Caco-2 (cell line): ENCODE measurements at places on chromosomes 12 and 14.

GRCh38 chr14:92534932-92535643 is 21.5 kb downstream of the RIN3 start:
- no peak for DNase-seq

- peak; percentile 6 for DNase-seq
These were observed 89.3 kb upstream of the RFX4 start for GRCh38 chr12:106493531-106493930.

GRCh38 chr14:71430321-71430677 is 501.9 kb upstream of the RGS6 start:
- no peak for DNase-seq

DNA sequence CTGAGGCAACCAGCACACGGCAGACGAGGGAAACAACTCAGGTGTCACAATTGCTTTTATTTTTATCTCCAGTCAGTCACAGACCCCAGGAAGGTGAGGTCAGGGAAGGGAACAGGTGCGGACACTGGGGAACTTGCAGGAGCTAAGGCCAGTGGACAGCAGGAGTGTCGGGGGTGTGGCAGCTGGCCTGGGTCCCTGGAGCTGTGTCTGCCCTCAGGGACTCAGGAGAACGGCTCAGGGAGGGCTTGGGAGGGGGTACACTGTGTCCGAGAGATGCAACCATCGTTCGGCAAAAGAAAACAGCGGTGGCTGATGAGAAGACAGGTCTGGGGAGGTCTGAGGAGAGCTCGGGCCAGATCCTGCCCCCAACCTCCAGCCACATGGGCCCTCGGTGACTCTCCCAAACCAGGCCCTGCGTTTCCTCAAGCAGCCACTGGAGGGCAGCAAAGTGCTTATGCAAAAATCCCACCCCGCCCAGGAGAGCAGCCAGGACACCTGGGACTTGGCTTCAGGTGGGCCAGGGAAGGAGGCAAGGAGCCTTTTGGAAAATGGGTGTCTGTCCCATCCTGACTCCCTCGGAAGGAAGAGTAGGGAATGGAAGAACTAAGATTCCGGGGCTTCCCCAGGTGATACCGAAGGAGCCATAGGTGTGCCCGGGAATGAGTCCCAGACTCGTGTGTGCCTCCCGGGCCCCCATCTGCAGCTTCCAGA is 24.1 kb upstream of the BCDIN3D start:
- peak; percentile 93 for DNase-seq

DNA sequence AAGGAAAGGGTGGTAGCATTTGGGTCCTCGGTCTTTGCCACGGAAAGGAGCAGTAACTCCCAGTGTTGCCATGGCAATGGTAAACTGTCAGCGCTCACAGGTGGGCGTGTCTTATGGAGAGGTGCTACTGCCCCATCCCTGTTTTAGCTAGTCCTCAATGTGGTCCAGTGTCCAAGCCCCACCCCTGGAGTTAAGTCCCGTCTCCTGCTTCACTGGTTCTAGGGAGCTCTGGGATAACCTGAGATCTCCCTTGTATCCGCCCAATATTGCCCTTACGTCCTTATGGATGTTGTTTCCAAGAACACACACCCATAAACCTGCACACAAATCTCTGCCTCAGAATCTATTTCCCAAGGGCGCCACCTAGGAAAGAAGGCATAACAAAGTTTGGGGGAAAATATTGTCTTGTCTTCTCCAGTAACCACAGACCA is 64.2 kb downstream of the SPRING1 start:
- no peak for DNase-seq

GRCh38 chr12:7716381-7716780 is 5.1 kb downstream of the DPPA3 start:
- DNase-seq = no peak

DNA sequence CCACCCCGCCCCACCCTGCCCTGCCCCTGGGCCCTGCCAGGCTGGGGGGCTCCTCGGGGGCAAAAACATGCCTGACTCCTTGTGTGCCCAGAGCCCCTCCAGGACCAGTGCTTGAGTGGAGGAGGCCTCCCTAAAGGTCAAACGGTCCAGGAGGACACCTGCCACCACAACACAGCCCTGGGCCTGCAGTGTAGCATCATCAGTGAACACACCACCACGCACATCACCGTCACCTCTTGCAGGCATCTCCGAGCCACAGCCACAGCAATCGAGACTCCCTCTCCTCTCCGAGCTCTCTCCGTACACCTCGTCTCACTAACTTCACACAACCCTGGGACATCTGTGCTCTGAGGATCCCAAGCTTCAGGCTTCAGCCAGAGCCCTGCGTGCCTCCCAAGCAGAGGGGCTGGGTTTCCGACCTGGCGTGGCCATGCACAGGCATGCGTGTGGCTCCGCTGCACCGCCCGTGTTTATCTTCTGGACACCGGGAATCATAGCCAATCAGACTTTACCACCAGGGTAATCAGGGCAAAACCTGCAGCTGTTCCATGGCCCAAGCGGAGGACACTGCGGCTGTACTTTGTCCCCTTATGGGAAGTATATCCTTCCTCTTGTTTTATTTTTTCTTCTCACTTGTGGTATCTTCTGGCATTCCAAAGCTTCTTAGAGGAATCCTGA is 6.2 kb upstream of the DIO3 start:
- peak; percentile 33 for DNase-seq

- no peak for DNase-seq
These were observed 101.4 kb upstream of the BBS10 start for GRCh38 chr12:76449583-76449982.

- DNase-seq = no peak
These were observed 162.1 kb downstream of the ADCK1 start for GRCh38 chr14:77961847-77962580.

DNA sequence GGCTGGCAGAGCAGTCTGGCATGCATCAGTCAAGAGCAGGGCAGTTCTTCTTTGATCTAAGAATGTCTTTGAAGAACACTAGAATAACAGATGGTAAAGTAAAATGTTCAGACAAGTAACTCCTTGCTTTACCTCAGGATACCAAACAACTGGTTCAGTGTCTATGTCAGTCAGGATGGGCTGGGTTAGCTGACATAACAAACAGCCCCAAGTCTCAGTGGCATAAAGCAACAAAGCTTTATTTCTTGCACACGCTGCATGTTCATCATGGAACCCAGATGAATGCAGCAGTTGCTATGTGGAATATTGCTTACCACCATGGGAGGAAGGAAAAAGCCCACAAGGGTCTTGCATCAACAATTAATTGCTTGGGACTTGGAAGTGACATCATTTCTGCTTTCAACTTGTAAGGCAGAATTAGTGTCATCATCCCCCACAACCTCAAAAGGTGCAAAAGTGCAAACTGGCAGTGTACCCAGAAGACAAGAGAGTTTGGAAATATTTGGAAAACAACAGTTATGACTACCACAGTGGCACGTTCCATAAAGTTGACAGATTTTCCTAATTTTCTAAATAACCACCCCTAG is 21.2 kb downstream of the GPRC5D start:
- no peak for DNase-seq

- no peak for DNase-seq
These were observed 339.7 kb downstream of the NUAK1 start for GRCh38 chr12:105799103-105799502.

DNA sequence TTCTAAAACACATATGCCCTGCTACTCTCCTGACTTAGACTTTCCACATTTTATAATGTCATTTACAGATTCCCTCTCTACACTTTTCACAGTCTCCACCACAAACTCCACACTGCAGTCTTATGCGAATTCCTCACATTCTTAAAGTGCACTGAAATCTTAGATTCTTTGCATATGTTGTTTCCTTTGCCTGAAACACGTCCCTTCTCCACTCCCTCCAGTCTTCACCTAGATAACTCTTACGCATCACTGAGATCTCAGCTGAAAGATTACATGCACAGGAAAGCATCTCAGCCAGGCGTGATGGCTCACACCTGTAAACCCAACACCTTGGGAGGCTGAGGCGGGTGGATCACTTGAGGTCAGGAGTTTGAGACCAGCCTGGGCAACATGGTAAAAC is 3.8 kb upstream of the ARHGAP9 start:
- DNase-seq = no peak

GRCh38 chr12:108333898-108334699 is 5.0 kb downstream of the CMKLR1 start:
- DNase-seq = no peak

- no peak for DNase-seq
These were observed 8.6 kb downstream of the SPTLC2 start for GRCh38 chr14:77607741-77608302.

- DNase-seq = no peak
These were observed 77.4 kb downstream of the NCOR2 start for GRCh38 chr12:124489915-124490583.

DNA sequence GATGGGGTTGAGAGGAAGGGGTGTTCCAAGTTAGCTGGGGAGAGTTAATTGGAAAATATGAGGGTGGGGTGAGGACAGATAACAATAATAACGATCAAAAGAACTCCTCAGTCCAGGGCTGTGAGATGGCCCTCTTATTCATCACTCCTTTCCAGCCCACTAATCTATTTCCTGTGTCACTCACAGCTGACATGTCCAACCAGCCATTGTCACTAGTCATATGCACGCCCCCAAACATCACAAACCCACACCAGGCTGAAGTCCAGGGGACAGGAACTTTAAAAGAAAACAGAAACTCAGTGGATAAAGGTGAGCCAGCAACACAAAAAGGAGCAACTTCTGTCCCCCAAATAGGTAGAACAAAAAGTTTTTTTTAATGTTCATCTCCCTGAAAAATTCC is 911 bp downstream of the CALCOCO1 start:
- no peak for DNase-seq

GRCh38 chr12:3538466-3539030 is 47.5 kb downstream of the PRMT8 start:
- DNase-seq = no peak

DNA sequence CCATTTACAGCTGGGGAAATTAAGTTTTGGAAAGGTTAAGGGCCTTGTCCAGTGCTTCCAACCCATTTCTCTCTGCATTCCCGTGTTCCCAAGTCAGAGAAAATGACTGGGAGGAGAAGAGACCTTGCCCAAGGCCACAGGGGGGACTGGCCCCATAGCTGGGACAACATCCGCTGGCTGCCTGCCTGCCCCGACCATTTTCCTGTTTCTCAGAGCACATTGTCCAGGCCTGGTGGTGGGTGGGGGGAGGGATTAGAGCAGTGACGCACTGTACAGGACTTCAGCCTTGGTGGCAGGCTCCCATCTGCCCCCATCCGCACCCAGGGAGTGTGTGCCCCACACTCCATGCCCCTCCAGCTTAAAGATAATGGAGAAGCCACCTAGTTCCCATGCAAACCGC is 27.7 kb downstream of the DIO3 start:
- DNase-seq = no peak

- no peak for DNase-seq
These were observed 6.1 kb downstream of the PELI2 start for GRCh38 chr14:56124327-56124726.

- DNase-seq = no peak
These were observed 1.5 kb upstream of the NANOG start for GRCh38 chr12:7787574-7788293.

DNA sequence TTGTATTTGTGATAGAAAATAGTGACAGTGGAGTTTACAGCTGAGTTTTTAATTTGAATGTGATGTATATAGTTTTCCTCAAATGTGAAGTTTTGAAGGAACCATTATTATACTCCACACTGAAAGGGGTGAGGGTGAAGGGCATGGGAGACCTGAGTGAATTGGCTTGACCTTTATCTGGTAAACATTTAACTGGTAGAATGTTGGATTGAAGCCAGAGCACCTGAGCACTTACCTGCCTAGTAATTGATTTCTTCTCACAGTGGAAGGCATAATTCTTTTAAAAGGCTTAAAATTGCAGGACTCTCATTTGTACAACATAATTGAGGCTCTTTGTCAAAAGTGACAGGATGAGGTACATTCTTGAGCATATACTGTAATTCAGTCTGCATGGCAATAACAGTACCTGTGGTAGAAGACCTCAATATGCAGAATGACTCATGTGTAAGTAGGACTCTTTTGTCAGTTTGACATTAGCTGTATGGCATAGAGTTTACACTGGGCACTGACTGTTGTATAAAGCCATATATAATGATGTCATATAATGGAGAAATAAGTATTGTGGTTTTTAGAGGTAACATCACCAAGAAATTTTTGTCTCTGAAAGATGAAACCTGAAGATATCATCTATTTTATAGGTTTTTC is 309.6 kb downstream of the TMTC2 start:
- no peak for DNase-seq

DNA sequence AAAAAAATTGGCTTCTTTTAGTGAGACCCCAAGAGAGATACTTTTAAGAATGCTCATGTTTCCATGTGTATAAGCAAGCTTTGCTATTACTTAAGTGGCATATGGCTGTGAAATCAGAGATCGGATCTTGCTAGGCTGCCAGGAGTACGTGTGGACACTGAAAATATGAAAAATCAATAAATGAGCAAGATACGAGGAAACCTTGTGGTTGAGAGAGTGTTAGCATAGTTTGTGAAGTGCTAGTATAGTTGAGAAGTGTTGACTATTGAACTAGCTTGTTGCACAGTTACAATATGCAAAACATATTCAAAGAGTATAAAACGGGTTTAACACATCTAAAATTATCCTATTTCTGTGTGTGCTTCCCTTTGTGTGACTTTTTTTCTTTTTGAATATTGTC is 230.9 kb upstream of the NOVA1 start:
- DNase-seq = no peak

DNA sequence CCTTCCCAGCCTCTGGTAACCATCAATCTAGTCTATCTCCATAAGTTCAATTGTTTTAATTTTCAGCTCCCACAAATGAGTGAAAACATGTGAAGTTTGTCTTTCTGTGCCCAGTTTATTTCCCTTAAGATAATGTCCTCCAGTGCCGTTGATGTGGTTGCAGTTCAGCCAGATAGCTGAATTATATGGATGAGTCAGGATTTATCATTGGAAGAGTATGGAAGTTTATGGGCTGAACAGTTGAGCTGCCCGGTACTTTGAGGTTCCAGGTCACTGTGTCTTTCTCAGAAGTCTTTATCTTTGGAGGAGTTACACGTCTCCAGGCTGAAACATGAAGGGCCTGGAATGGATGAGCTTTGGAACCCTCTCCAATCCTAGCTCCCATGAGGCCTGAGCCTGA is 120.1 kb downstream of the ASCL4 start:
- DNase-seq = no peak

- DNase-seq = no peak
These were observed 39.3 kb downstream of the ANO2 start for GRCh38 chr12:5905757-5906156.

DNA sequence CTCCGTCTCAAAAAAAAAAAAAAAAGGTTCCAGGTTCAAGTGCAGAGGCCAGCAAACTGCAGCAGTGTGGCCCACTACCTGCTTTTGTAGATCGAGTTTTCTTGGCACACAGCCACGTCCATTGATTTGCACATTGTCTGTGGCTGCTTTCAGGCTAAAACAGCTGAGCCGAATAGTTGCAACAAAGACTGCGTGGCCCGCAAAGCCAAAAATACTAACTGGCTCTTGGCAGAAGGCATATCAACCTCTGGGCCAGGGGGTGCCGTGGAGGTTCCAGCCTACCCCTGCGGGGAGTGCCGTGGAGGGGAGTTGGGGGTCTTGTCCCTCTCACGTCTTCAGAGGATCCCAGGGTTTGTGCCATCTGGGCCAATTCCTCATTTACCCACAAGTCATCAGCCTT is 170.1 kb downstream of the ADGRD1 start:
- no peak for DNase-seq
